ENCODE measurements at places on chromosomes 3 and 15. TPM values are rescaled to one million over a fixed set of nuclear protein-coding genes. Genes with fewer than 3 reads are reported as not detected.

ERICH6 gene
- not detected for polyA plus RNA-seq

ATP1B3 gene
- polyA plus RNA-seq: 144 TPM

ZBED2 gene
- not detected for polyA plus RNA-seq

NOX5 gene
- not detected for polyA plus RNA-seq

CNOT10 gene
- 7.8 TPM for polyA plus RNA-seq

GOLGA6D gene
- polyA plus RNA-seq: not detected

UROC1 gene
- polyA plus RNA-seq: not detected

RTP4 gene
- polyA plus RNA-seq: not detected

ZDHHC23 gene
- 14.7 TPM for polyA plus RNA-seq

SEMA3B gene
- polyA plus RNA-seq: 0.28 TPM

CPNE4 gene
- polyA plus RNA-seq: 22.2 TPM

ADAMTS9 gene
- not detected for polyA plus RNA-seq

SAMD7 gene
- not detected for polyA plus RNA-seq

Measured in Purkinje cell (primary cell).